ENCODE measurements at places on chromosomes 7 and 10. TPM values are rescaled to one million over a fixed set of nuclear protein-coding genes. Genes with fewer than 3 reads are reported as not detected.

- peaks cover 13% of the 10 kb centered on the region for H3K27me3 ChIP-seq
- no peaks in the 10 kb centered on the region for H3K4me1 ChIP-seq
- no peak for DNase-seq
- no peak overlapping the region for H3K4me3 ChIP-seq
Measured at GRCh38 chr7:102927312-102927933, 14.6 kb downstream of the LRRC17 start.

The PKD2L1 gene
- not detected for total RNA-seq

The SPDYE1 gene
- 0.20 TPM for total RNA-seq

The FAM25A gene
- total RNA-seq = not detected

The EGR2 gene
- 4.7 TPM for total RNA-seq

The FAM237B gene
- total RNA-seq = not detected

The DENND2A gene
- total RNA-seq = not detected

The EFCAB10 gene
- total RNA-seq = not detected

The CYP2C19 gene
- total RNA-seq = not detected
